Posterior vena cava (tissue), 2 donors: ENCODE measurements at places on chromosomes 12 and 14. TPM values are rescaled to one million over a fixed set of nuclear protein-coding genes. Genes with fewer than 3 reads are reported as not detected.

GRCh38 chr12:102958073-102958829 is 777 bp downstream of the ASCL1 start:
- DNase-seq: no peak

GRCh38 chr12:20305470-20305869 is 62.9 kb upstream of the PDE3A start:
- no peak for DNase-seq

DNA sequence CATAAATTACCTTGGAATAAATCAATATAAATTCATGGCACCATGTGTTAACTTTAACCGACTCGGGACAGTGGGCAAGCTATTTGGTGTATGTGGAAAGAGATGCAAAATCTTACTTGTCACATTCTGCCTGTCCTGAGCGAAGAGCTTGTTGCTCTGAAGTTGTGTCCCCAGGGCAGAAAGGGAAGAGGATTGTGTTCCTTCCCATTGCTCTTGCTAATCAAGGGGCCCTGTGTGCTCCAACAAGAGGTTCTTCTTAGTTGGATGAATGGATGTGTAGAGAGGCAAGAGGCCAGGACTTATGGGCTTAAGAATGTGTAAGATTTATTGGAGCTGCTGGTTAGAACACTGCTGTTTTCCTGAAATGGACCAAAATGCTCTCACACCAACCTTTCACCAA is 36.5 kb upstream of the FRS2 start:
- DNase-seq: no peak

DNA sequence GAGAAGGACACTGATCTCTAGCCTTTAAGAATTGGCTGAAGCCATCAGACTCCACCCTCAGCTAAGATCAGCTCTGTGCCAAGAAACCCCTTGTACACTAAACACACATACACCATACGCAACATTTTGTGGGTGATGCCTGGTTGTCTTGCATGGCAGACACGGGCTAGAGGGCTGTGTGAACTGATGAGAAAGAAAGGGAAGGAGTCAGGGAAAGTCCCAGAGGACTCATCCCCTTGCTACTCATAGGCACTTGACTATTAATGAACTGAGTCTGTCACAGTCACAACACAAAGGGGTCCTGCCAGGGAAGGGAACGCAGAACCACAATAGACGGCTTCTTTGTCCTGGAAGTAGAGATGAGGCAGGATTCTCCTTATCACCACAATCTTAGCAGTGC is 80.8 kb downstream of the EMP1 start:
- DNase-seq: no peak

GRCh38 chr12:80186727-80187217 is 87.4 kb downstream of the OTOGL start:
- DNase-seq: no peak

GRCh38 chr14:64764641-64765520 is 60.7 kb downstream of the PLEKHG3 start:
- peak; percentile 90 for DNase-seq

Gene GAS2L3
- 6.9 TPM for total RNA-seq

DNA sequence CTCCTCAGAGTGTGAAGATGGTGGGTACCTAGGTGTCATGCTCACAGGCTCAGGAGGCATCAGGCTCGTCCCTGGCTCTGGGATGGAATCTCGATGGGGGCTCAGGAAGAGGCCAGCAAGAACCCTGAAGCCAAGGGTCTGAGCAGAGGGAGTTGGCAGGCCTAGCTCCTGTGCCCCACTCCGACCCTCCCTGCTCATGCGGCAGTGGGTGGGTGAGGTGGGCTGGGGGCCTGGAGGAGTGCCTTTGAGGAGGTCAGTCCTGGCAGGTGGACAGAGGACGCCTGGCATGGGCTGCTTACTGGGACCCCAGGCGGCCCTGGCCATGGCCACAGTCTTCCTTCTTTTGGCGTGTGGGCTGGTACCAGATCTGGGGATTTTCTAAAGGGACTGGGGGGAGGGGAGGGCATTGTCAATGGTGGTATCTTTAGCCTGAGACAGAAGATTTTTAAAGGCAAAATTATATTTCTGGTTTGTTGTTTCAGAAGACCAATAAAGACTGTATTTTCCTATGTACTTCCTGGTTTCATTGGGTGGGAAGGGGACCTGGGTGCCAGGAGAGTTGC is 16.0 kb downstream of the LRTM2 start:
- peak; percentile 64 for DNase-seq

DNA sequence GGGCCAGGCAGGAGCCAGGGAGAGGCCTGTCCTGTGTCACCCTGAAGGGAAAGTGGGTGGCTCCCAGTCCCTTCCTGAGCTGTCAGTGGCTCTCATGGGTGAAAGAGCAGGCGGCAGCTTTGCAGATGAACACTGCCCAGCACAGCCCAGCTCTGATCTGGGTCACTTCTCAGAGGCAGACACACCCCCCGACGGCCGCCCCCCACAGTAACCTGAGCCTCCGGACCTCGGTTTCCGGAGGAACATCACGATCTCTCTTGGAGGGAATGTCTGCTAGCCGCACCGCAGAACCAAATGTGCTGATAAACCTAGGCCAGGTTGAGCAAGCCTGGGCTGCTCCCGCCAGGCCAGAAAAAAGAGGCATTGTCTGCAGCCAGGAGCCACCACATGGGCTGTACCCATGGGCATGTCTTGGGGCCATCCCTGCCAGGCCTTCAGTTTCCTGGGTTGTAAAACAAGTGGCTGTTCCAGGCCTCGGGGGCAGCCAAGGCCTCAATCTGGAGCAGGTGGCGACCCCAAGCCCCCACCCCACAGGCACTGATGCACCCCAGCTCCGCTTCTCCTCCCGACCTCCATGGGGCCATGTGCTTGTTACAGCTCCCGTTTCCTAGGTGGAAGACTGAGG is 57.6 kb downstream of the NCOR2 start:
- DNase-seq: peak; percentile 88

GRCh38 chr12:92550661-92551060 is 152.1 kb upstream of the PLEKHG7 start:
- DNase-seq: no peak

GRCh38 chr14:105177082-105177481 is 4.0 kb downstream of the NUDT14 start:
- DNase-seq: no peak

GRCh38 chr12:49201595-49202295 is 12.9 kb upstream of the TUBA1A start:
- DNase-seq: no peak

DNA sequence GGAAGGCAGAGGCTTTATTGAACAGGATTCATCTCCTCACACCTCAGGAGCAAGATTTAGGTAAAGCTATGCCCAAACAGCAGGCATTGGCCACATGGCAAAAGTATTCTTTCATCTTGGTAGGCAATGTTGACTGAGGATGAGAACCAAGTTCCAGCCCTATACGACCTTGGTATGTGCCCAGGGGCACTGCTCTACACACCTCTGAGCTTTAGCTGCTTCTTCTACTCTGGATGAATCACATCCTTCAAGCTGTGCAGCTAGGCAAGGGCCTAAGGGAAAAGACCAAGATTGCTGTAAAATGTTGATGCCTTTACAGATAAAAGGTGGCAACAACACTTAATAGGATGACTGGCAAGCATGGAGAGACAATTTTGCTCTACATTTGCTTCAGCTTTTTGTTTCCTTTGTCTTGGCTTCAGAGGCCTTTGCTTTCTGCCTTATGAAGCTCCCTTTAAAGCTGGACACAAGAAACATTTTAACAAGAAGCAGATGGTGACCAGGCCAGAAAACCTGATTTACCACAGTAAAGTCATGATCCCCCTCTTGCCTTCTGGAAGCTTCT is 183.3 kb upstream of the KITLG start:
- DNase-seq: no peak

- no peak for DNase-seq
These were observed 19.4 kb downstream of the LTBP2 start for GRCh38 chr14:74592476-74593201.

Gene TAS2R14
- total RNA-seq: 3.5 TPM

DNA sequence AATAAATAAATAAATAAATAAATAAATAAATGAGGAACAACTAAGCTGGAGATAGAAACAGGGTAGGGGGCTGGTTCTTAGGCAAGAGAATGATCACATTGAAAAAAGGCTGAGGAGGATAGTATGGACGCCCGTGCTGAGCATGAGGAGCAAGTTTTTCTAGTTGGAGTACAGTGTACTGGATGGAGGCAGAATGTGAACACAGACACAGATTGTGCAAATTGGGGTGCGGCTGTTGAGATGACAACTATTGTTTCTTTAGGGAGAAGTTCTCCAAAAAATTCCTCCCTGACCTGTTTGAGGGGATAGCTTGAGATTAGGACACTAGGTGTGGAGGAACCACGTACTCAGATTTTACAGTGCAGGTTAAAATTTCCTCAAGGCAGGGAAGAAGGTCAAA is 979 bp upstream of the BIN2 start:
- no peak for DNase-seq

Gene KRT85
- not detected for total RNA-seq

GRCh38 chr14:100620255-100621100 is 33.3 kb upstream of the BEGAIN start:
- peak; percentile 60 for DNase-seq

GRCh38 chr14:79404874-79405511 is 806.3 kb downstream of the DIO2 start:
- DNase-seq: no peak

Gene GRIP1
- total RNA-seq: 12.5 TPM
